Activated CD8-positive, alpha-beta T cell treated with anti-CD3 and anti-CD28 coated beads, Interleukin-2, amount 10 ng/mL, durations not matched to agents 7 days and 5 days (primary cell): ENCODE measurements at places on chromosomes 7 and 10.

DNA sequence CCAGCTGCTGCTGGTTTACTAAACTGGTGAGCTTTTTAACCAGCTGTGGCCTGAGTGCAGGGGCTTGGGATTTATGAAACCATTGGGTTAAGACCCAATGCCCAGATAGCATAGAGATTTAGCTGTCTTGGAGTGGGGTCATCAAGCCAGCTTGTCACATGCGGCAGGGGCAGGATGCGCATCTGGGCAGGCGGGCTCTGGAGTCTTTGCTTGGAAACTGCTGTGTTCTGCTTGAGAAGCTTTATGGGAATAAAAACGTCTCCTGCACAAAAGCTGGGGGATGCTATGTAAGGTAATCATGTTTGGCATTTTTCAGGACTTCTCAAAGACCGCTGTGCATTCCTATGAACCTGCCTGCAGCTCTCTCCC lies 136.3 kb downstream of the MAPK8 start:
- H3K36me3 ChIP-seq = no peaks in the 10 kb centered on the region
- no peak for DNase-seq
- H3K4me3 ChIP-seq = no peak overlapping the region
- H3K27me3 ChIP-seq = no peaks in the 10 kb centered on the region
- H3K27ac ChIP-seq = no peak overlapping the region

DNA sequence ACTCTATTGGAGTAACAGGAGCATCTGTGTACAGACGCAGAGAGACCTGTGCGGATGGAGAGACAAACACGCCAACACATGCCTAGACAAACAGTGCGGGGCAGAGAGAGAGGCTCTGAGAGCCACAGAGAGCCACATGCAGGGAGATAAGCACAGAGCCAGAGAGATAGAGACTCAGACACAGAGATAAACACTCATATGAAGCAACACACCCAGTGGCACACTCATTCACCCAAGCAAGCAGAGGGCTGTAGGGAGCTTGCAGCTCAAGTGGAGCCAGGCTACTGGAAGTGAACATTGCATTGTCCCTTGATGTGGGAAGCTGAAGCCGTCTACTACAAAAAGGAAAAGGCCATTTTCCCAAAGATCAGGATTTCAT lies 46.6 kb upstream of the PODXL start:
- H3K27me3 ChIP-seq = peaks cover 14% of the 10 kb centered on the region
- no peaks in the 10 kb centered on the region for H3K4me1 ChIP-seq
- H3K4me3 ChIP-seq = no peak overlapping the region
- no peaks in the 10 kb centered on the region for H3K36me3 ChIP-seq
- no peak overlapping the region for H3K27ac ChIP-seq

DNA sequence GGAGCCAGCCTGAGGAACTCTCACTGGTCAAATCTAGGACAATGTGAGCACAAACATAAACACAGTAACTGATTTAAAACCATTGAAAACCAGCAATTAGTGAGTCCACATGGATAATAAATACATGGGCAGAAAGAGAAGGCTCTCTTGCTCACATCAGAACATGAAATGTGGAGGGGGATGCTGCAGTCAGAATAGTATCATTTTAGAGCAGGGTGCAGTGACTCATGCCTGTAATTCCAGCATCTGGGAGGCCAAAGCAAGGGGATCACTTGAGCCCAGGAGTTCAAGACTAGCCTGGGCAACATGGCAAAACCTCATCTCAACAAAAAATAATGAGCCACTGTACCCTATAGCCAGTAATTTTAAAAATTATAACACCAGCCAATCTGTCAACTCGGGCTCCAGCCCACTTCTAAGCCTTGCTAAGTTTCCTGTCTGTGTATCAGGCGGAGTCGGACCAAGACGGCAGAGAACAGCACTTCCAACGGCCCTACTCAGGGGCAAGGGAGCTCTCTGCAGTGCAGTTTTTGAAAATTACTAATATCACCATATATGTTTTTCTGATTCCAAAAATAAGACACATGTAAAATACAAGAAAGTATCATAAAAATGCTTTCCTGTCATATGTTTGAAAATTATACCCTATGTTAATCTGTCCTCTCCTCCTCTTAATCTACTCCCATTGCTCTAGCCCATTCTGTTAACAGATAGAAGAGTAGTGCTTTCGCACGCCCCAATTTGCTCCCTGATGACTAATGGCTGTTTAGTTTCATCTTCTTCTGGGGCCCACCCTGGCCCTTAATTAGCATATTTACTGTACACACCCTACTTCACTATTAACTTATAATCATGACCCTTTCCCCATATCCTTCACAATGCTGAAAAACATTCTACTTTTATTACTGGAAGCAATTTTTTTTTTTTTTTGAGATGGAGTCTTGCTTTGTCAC lies 17.1 kb downstream of the URGCP start:
- peaks cover 10% of the 10 kb centered on the region for H3K36me3 ChIP-seq
- no peak overlapping the region for H3K4me3 ChIP-seq
- no peak overlapping the region for H3K27ac ChIP-seq
- peaks cover 31% of the 10 kb centered on the region for H3K4me1 ChIP-seq
- DNase-seq = no peak

DNA sequence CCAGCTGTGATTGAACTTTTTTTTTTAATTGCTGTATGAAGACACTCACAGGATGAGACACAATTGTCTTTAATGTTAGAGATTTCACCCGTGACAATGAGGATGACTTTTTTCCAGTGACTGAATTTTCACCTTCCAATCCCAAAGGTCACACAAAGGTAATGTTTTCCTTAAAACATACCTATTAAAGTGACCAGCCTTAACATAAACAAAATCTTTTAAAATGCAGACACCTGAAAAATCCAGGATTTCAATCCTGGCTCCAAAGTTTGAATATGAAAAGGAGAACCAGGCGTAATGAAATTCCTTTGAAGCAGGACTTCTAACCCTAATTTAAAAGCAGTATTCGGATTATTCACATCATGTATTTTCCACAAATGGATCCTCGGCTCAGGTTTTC lies 647.7 kb downstream of the GATA3 start:
- H3K4me3 ChIP-seq = no peak overlapping the region
- H3K36me3 ChIP-seq = no peaks in the 10 kb centered on the region
- no peaks in the 10 kb centered on the region for H3K27me3 ChIP-seq
- no peaks in the 10 kb centered on the region for H3K4me1 ChIP-seq
- no peak overlapping the region for H3K27ac ChIP-seq

DNA sequence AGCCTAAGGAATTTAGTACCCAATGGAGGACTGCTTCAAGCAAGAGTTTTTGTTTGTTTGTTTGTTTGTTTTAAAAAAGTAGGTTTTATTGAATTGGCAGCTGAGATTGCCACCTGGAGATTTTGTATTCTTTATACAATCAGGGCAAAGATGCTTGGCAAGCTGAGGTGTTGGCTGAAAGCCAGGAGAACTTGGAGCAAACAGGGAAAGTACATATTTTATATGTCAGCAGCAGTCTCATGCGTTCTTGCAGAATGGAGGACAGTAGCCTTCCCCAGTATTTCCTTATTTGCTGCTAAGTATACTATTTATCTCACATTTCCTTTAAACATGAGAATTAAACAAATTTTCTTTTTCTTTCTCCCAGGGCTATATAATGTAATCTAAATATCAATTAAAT lies 22.6 kb upstream of the ICA1 start:
- peaks cover 9% of the 10 kb centered on the region for H3K27me3 ChIP-seq
- no peak for DNase-seq

- DNase-seq = no peak
- H3K4me3 ChIP-seq = no peak overlapping the region
- no peaks in the 10 kb centered on the region for H3K27me3 ChIP-seq
These were observed 135.1 kb downstream of the ZMIZ1 start for GRCh38 chr10:79203833-79204232.

- H3K27ac ChIP-seq = no peak overlapping the region
- no peaks in the 10 kb centered on the region for H3K27me3 ChIP-seq
- no peaks in the 10 kb centered on the region for H3K4me1 ChIP-seq
- no peaks in the 10 kb centered on the region for H3K36me3 ChIP-seq
- H3K4me3 ChIP-seq = no peak overlapping the region
- no peak for DNase-seq
These were observed 385.5 kb upstream of the PFKP start for GRCh38 chr10:2681891-2682290.

GRCh38 chr7:95718577-95719410 lies 53.6 kb upstream of the DYNC1I1 start:
- H3K27me3 ChIP-seq = no peaks in the 10 kb centered on the region
- H3K27ac ChIP-seq = no peak overlapping the region
- H3K4me3 ChIP-seq = no peak overlapping the region

GRCh38 chr10:72794260-72794659 lies 99.3 kb upstream of the OIT3 start:
- DNase-seq = no peak
- H3K4me1 ChIP-seq = peaks cover 7% of the 10 kb centered on the region
- H3K36me3 ChIP-seq = no peaks in the 10 kb centered on the region
- H3K4me3 ChIP-seq = no peak overlapping the region
- no peak overlapping the region for H3K27ac ChIP-seq
- H3K27me3 ChIP-seq = no peaks in the 10 kb centered on the region

- no peak for DNase-seq
- no peaks in the 10 kb centered on the region for H3K4me1 ChIP-seq
- no peaks in the 10 kb centered on the region for H3K27me3 ChIP-seq
- H3K36me3 ChIP-seq = peaks cover 71% of the 10 kb centered on the region
- no peak overlapping the region for H3K27ac ChIP-seq
- no peak overlapping the region for H3K4me3 ChIP-seq
These were observed 128.6 kb downstream of the APBB1IP start for GRCh38 chr10:26566525-26567350.

DNA sequence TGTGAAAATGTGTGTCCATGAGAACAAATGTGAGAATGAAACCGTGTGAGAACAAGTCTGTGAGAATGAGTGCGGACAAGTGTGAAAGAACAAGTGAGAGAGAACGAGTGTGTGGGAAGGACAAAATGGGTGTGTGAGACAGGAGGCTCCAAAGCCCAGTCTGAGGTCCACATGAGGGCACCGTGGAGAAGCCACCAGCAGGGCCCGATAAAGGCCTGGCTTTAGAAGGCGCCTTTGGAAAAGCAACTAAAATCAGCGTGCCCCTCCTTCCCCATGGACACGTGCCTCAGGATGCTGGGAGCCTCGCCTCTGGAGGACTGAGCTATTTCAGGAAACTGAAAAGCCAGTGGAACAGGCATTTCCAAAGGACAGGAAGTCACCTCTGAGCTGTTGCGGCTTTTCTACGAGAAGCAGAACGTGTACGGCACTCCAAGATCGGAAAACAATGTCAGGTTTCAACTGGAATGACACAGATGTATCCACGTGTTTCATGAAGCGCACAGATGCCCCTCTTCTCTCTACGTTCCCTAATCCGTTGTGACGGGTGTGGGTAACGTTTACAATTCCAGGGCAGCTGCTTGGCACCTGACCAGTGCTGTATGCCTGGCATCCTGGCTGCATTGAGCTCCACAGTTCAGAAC lies 46.4 kb downstream of the ESYT2 start:
- H3K4me3 ChIP-seq = no peak overlapping the region
- peak; percentile 46 for DNase-seq
- no peak overlapping the region for H3K27ac ChIP-seq
- peaks cover 17% of the 10 kb centered on the region for H3K36me3 ChIP-seq

DNA sequence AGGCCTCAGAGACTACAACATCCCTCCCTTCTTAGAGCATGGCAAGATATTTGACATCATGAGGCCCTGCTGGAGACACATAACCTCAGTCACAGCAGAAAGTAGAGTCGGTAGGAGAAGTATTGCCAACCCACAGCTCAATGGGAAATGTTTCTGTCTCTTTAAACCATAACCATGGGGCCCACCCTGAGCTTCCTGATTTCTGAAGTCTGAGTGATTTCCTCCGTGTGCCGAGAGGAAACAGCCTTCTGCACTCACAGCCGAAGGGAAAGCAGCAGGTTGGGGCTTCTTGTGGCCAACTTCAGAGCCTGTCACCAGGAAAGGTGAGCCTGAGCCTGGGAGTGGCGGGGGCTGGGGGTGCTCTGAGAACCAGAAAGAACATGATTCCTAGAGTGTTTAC lies at the start of gene GIMAP1:
Gene GIMAP1, plus strand, starts transcription at position 246 of the 400 bp plus-strand sequence. CDS start 2,435 bp downstream, outside the sequence.
- peak within 1 kb of the TSS; percentile 87 for H3K27ac ChIP-seq
- no peaks in the 10 kb centered on the region for H3K27me3 ChIP-seq
- H3K4me1 ChIP-seq = peaks cover 51% of the 10 kb centered on the region
- H3K36me3 ChIP-seq = peaks cover 68% of the 10 kb centered on the region
- H3K4me3 ChIP-seq = peak within 1 kb of the TSS; percentile 97
- DNase-seq = peak; percentile 71

- peaks cover 87% of the 10 kb centered on the region for H3K4me1 ChIP-seq
- H3K27me3 ChIP-seq = no peaks in the 10 kb centered on the region
- H3K36me3 ChIP-seq = peaks cover 46% of the 10 kb centered on the region
- peak overlapping the region; percentile 3 for H3K27ac ChIP-seq
- H3K4me3 ChIP-seq = no peak overlapping the region
These were observed 41.9 kb downstream of the PIP4K2A start for GRCh38 chr10:22672319-22673090.

DNA sequence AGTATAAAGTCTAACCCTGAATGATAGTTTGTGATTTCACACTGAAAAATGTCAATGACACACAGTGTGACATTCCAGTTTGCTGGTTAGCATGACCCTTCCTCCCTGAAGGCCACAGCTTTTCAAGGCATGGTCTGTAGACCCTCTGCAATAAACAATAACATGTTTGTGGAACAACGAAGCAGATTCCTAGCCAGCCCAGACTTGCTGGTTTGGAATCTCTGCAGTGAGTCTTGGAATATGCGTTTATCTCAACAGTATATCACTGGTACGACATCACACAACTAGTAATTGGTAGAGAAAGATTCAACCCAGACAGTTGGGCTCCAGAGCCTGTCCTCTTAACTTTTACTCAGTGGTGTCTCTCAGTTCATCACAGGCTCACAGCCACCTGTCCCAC lies 23.7 kb upstream of the DUSP5 start:
- H3K27ac ChIP-seq = no peak overlapping the region
- H3K4me3 ChIP-seq = no peak overlapping the region
- peaks cover 5% of the 10 kb centered on the region for H3K4me1 ChIP-seq
- H3K27me3 ChIP-seq = peaks cover 10% of the 10 kb centered on the region
- no peaks in the 10 kb centered on the region for H3K36me3 ChIP-seq

DNA sequence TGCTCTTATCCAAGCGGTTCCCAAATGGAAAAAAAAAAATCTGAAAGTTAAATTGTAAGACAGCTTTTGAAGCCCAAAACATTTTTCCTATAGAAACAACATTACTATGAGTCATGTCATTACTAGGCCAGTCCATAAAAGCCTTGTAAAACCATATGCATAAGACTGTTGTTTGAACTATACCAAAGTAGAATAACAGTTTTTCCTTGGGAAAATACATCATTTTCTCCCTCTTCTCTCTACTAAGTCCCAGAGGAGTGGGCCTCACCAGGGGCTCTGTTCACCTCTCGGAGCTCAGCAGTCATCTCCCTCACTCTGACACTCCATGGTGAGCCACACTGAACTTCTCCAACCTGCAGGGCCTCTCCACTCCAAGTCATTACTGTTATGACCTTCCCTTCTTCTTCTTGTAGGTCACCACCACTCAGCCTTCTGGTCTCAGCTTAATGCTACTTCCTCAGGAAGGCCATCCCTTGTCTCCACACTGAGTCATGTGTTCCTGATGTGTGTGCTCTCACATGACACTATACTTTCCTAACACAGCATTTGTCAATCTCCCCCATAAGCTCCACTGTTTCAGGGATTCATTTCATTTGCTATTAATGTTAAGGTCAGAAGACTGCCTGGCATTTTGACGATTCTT lies 32.5 kb downstream of the ZNF438 start:
- no peak for DNase-seq
- no peaks in the 10 kb centered on the region for H3K27me3 ChIP-seq
- H3K36me3 ChIP-seq = peaks cover 7% of the 10 kb centered on the region
- H3K4me3 ChIP-seq = peak overlapping the region; percentile 65
